Nephron progenitor cell (in vitro differentiated cells): ENCODE measurements at places on chromosomes 5 and 9.
A peak's percentile ranks its signal among the peaks of the same experiment; 100 is the strongest.

- no peaks in the 10 kb centered on the region for H3K27me3 ChIP-seq
- H3K4me3 ChIP-seq, result peak overlapping the region; percentile 9
Measured at GRCh38 chr5:95909738-95910137, 51.9 kb downstream of the ELL2 start.

DNA sequence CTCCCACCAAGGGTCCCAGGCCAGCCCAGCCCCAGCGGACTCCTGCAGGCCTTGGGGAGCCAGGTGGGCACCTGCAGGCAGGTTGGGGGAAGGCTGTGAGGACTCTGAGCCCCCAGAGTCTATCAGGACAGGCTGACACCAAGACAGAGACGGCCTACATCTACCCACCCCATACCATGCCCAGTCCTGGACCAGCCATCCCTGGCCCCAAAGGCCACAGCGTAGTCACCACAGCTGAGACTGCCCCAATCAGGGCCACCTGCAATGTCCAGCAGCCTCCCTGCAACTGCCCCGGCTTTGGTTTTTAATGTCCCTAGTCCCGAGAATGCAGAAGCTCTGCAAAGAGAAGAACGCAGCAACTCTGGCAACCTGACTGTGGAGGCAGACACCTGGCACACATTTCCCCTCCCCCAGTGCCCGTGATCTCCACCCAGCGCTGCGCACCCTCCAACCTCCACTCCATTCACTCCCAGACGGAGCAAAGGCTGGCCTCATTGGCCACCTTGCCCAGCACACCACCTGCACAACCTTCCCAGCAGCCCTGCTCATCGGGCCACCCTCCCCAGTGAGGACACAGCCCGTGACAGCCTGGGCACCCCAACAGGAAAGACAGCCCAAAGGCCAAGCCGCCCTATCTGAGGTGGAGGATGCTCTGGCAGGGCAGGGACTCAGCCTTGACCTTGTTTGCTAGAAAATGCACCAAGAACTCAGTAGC lies 14.9 kb downstream of the ADAMTS2 start:
- DNase-seq, result no peak
- H3K27me3 ChIP-seq, result peaks cover 27% of the 10 kb centered on the region
- H3K4me3 ChIP-seq, result no peak overlapping the region
- peaks cover 6% of the 10 kb centered on the region for H3K36me3 ChIP-seq

- H3K27ac ChIP-seq, result peak overlapping the region; percentile 42
- H3K4me3 ChIP-seq, result peak overlapping the region; percentile 89
- peaks cover 13% of the 10 kb centered on the region for H3K36me3 ChIP-seq
- peak; percentile 52 for DNase-seq
- peaks cover 13% of the 10 kb centered on the region for H3K27me3 ChIP-seq
Measured at GRCh38 chr5:177494346-177495195, 2.8 kb downstream of the PDLIM7 start.

DNA sequence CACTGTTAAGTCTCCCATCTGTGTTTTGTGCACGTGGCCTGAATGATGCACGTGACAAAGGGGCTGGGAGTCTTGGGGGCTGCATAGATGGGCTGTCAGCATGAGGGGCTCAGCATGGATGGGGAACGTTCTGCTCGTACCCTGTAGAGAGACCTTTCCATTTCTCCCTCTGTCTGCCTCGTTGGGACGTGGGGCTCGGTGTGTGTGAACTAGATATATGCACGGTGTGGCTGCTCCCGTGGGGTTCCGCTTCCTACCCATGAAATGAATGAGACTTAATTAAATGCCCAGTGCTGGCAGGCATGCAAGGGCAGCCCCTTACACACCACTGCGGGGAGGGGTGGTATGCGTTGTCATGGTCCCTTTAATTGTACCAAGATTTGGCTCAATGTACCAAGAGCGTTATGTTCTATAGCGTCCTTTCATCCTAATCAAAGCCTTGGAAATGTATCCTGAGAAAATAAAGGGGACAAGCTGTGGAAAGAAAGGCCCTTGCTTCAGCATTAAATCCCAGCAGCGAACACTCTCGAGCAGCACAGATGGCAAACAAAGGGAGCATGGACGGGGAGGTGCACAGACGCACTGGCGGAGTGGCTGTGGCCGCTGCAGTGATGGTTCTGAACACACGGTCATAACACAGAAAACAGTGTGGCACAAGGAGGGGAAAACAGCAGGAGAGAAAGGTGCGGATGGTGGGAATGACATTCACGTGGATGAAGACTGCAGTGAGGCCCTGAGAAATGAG lies 66.8 kb downstream of the RASGEF1C start:
- no peak overlapping the region for H3K4me3 ChIP-seq
- no peak for DNase-seq
- no peaks in the 10 kb centered on the region for H3K36me3 ChIP-seq
- H3K27ac ChIP-seq, result peak overlapping the region; percentile 30

- H3K4me1 ChIP-seq, result peaks cover 79% of the 10 kb centered on the region
- H3K27ac ChIP-seq, result peak overlapping the region; percentile 83
- H3K36me3 ChIP-seq, result peaks cover 16% of the 10 kb centered on the region
- H3K4me3 ChIP-seq, result peak overlapping the region; percentile 56
- H3K27me3 ChIP-seq, result peaks cover 3% of the 10 kb centered on the region
Measured at GRCh38 chr9:34555500-34555899, 32.7 kb upstream of the ENHO start.

GRCh38 chr5:156197042-156197635 lies 129.8 kb upstream of the SGCD start:
- no peak overlapping the region for H3K27ac ChIP-seq
- no peaks in the 10 kb centered on the region for H3K36me3 ChIP-seq
- H3K4me3 ChIP-seq, result no peak overlapping the region
- no peaks in the 10 kb centered on the region for H3K4me1 ChIP-seq
